ENCODE measurements at places on chromosomes 6 and 20.

- no peak for DNase-seq
These were observed 19.6 kb downstream of the ANGPT4 start for GRCh38 chr20:896501-897025.

- no peak for DNase-seq
These were observed 175.0 kb downstream of the GMPR start for GRCh38 chr6:16413399-16413798.

DNA sequence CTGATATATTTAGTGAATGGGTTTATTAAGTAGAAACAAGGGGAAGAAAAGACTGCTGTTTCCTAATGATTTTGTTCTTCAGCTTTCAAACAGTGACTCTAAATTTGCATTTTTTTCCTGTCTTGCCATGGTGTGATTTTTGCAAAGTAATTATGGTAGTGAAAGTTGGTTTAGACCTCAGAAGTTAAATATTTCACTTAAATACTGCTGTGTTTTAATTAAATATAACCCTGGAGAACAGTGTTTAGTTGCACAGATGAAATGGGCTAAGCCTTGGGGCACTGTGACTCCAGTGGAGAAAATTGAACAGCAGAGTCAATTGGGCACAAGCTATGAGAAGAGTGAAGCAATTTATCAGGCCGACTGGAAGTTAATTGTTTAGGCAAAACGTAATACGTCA, 111.1 kb upstream of the MCHR2 start:
- DNase-seq = no peak

- DNase-seq = no peak
These were observed 36.2 kb downstream of the CD40 start for GRCh38 chr20:46154305-46154704.
